Stimulated activated CD8-positive, alpha-beta memory T cell treated with anti-CD3 and anti-CD28 coated beads, Interleukin-2, amount 100 ng/mL, for 1 hour (primary cell): ENCODE measurements at places on chromosomes 5 and 9.

GRCh38 chr5:151620461-151620840 lies 29.3 kb upstream of the FAT2 start:
- no peak for DNase-seq

GRCh38 chr5:80654391-80655230 lies at the start of the genes DHFR and MSH3:
TSS of gene DHFR (minus strand) at chr5:80654983. CDS start at chr5:80654489, 494 bp downstream.
TSS of gene MSH3 (plus strand) at chr5:80654652. CDS start at chr5:80654728, 76 bp downstream.
- peak; percentile 76 for DNase-seq

- no peak for DNase-seq
These were observed 15.0 kb downstream of the GALNT10 start for GRCh38 chr5:154205441-154206117.

GRCh38 chr5:68465934-68466551 lies 250.5 kb downstream of the PIK3R1 start:
- DNase-seq, result no peak

- DNase-seq, result no peak
These were observed 53.8 kb downstream of the MFAP3 start for GRCh38 chr5:154092356-154093141.

DNA sequence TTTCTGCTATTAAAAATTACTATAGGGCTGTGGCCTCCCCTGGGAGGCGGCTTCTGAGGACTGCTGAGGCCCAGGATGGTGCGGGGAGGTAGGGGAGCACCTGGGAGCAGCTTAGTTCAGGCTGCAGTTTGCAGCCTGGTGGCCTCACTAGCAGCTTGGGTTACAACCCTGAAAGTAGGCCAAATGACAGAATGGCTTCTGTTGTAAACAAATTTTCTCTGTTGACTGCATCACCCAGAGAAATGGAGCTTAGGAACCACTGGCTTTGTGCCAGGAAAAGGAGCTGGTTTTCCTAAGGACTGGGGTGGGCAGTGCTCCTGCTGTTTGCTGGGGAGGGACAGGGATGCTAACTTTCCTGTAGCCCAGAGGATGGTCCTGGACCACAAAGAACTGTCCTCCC lies 130.3 kb downstream of the ENTREP1 start:
- no peak for DNase-seq

DNA sequence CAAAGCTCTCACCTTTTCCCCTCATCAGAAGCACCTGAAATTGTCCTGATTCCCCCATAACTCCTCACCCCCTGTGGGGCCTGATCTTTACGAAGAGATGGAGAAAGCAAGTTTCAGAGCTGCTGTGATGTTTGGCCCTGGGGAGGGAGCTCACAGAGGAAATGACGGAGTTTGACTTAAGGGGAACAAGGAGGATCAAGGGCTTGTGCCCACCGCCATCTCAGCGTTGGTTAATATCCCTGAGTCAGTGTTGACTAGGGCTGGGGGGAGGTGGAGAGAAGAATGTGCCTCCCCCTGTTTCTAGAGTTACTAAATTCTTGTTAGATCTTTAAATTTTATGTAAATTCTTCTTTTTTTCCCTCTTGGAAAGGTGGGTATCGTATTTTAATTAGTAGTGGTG lies 27.8 kb downstream of the FGF18 start:
- DNase-seq, result no peak

- DNase-seq, result no peak
These were observed 94.5 kb downstream of the LMX1B start for GRCh38 chr9:126708178-126708577.

DNA sequence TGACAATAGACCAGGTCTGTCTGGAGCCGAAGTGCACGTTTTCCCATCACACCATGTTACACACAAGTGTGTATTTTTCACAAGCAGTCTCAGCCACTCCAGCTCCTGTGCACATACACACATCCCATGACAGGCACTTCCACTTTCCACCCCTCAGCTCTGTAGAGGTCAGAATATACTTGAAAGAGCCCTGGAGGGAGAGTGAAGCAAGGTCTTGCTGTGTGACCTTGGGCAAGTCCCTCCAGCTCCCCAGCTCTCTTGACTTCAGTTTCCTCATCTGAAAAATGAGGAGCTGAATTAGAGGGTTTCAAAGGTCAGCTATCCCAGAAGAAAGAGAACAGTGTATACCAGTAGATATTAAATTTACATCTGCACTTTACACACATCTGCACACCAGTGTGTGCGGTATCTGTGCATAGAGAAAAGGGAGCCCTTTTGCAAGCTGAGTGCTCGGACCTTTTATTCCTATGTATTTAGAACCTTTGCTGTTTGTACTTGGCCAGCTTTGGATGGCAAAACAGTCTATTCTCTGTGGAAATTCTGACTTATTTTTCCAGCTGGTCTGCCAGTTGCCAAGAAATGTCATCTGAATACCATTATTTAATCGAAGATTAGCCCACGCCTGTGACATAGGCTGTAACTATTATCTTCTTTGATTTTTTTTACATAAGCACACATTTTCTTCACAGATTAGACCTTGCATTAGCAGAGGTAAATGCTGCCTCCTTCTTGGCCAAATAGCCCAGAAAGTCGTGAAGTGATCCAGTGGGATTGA lies 528.0 kb downstream of the BNC2 start:
- DNase-seq, result no peak

- no peak for DNase-seq
These were observed 68.0 kb upstream of the HSPA9 start for GRCh38 chr5:138643040-138643791.

DNA sequence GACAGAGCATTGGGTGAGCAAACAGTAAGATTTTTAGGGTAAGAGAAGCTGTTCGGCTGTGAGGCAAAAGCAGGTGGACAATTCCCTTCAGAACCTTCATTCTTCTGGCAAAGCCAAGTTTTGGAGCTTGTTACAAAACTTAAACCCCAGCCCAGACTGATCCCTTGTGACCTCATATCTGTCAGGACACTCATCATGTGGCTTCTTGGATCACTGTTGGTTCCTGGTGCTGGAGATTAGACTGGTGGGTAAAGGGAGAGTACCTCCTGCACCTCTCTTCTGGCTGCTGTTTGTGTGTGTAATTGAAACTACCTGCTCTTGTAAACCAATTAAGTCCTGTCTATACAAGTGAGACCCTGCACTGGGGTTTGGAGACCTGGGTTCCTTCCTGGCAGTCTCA lies 21.0 kb downstream of the LARP1 start:
- no peak for DNase-seq

DNA sequence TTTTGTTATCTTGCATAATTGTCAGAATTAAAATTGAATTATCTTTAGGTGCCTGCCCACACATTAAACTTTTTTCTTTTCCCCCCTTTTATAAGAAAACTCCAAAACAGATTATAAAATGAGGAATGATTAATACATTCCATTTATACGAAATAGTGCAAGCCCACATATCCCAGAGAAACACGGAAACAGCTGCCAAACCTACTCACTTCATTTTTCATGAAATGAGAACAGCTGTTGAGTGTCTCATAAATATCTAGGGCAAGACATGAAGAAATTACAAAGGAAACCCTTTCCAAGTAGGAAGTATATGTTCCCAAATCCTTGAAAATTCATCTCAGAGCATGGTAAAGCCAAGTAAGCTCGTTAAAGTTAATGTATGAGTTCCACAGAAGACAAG lies 459.4 kb upstream of the NMUR2 start:
- no peak for DNase-seq

GRCh38 chr5:100787648-100788047 lies 115.4 kb downstream of the ST8SIA4 start:
- no peak for DNase-seq

- DNase-seq, result no peak
These were observed 1259.8 kb downstream of the PTPRD start for GRCh38 chr9:9352877-9353481.

DNA sequence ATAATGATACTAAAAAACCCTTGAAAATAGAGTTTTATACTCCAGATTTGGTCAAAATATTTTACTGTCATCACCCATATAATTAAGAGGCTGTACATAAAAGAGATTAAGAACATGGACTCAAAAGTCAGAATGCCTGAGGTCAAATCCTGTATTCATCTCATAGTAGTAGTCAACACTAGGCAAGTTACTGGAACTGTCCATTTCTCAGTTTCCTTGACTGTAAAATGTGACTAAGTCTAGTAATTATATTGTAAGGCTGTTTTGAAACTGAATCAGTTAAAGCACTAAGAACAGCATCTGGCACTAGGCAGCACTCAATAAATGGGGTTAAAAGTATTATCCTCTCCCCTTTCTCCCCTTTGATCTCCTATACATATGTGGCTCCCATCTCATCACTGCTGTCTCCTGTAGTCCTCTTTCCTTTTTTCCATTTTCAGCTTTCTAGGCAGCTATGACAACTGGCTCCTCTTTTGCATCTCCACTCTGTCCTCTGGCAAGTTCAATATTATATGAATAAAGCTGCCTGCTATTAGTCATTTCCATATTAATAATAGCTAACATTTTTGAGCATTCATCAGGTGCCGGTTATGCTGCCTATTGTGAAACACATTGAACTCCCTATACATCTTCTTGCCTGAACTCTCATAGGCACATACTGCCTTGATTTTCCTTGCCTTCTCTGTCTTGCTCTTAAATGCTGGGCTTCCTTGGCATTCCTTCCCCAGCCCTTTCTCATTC lies 185.8 kb upstream of the NREP start:
- DNase-seq, result no peak

DNA sequence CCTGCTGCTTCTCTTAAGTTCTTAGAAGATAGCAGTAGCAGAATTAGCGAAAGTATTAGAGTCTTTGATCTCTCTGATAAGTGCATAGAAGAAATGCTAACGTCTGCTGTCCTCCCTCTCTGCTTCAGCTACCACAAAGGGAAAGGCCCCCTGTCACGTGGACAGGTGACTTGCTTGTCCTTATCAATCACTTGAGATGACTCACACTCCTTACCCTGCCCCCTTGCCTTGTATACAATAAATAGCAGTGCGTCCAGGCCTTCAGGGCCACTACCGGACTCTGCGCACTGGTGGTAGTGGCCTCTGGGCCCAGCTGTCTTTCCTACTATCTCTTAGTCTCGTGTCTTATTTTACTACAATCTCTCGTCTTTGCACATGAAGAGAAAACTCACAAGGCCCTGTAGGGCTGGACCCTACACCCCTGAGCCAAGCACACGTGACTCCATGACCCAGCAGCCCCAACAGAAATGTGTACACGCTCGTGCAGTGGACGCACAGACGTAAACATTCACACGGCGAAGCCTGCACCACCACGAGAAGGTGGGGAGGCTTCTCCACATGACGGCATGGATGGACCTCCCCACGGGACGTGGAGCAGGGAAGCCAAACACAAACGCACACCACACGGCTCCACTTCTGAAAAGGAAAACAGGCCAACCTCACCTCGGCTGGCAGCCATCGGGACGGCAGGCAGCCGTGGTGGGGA lies 38.3 kb downstream of the PNPLA7 start:
- no peak for DNase-seq

GRCh38 chr5:32116574-32117313 lies 57.4 kb downstream of the GOLPH3 start:
- no peak for DNase-seq

GRCh38 chr9:18798508-18799290 lies 234.3 kb downstream of the SAXO1 start:
- DNase-seq, result no peak

DNA sequence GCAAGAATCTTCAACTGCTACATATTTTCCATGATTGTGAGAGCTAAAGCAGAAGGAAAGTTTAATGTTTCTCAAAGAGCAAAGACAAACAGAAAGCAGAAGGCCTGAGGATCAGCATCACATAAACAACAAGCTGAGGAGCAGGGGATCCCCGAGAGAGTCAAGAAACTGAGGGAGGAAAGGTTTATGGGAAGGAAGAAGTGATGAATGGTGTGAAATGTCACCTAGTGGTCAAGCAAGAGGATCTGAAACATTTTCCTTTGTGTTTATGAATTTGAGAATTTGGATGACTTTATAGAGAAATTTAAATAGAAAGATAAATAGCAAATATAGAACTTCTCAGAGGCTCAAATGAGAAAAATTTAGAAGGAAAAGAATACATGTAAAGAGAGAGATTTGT lies 481.9 kb downstream of the CHSY3 start:
- no peak for DNase-seq

DNA sequence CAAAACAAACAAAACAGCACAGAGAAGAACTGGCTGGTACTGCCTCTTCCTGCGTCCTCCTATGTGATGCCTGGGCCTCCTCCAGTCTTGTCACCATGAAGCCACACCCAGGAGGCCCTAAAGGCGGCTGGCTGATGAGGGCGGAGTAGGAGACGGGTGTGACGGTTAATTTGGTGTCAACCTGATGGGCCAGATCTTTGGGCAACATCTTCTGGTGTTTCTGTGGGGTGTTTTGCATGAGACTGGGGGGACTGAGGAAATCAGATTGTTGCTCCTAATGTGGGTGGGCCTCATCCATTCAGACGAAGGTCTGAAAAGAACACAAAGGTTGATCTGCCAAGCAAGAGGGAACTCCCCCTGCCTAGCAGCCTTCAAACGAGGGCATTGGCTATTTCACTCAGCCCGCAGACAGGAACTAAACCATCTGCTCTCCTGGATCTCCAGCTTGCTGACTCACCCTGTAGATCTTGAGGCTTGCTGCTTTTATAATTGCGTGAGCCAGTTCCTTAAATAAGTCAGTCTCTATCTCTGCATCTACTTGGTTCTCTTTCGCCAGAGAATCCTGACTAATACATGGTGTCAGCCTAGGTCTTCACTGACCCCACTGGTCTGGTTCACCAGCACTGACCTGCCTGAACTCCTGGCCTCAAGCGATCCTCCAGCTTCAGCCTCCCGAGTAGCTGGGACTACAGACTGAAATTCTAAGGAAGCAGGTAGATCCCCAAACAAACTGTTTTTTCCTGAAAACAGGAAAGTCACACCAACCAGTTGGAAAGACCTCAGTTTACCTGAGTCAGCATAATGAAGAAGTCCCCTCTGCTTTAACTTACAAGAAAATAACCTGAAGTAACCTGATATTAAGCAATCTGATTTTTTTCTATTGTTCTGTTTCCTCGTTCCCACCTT lies 12.8 kb upstream of the ZFP62 start:
- no peak for DNase-seq

DNA sequence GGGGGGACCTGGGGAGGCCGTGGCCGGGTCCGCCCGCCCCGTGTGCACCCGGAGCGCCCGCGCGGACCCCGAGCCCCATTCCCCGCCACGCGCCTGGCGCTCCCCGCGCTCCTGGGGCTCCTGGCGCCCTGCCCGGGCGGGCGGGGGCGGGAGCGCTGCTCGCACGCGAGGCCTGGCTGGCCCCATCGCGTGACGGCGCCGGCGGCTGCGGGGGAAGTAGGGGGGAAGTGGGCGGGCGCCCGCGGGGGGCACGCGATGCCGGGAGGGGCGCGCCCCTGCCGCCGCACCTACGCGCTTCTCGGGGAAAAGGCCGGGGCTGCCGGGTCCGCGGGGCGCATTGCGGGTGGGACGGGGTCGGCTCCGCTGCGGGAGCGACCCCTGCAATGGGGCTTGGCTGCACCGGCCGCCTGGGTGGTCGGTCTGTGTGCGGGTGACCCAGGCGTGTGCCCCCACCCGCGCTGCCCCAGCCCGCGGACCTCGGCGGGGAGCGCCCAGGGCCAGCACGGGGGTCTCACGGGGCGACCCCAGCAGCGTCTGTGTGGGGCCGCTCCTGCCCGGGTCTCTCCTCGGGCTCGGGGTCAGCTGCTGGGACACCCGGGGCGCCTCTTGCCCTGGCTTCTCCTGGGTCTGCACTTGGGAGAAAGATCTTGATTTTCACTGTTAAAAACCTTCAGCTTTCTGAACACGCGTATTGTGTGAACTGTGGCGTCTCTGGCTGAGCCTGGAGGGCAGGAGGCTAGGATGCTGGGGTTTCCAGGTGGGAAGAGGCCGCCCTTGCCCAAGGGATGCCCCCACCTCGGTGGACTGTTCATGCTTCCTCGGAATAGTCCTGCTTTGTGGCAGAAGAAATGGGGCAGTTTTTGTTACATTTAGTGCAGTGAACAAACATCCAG lies 52.4 kb downstream of the AHRR start:
- peak; percentile 18 for DNase-seq
